Choroid plexus epithelial cell (primary cell): ENCODE measurements at places on chromosomes 3 and 15.

- no peak for DNase-seq
Observed at GRCh38 chr3:5423076-5423475, 235.6 kb downstream of the EDEM1 start.

- no peak for DNase-seq
Observed at GRCh38 chr15:90042766-90043529, 41.8 kb downstream of the ZNF710 start.

DNA sequence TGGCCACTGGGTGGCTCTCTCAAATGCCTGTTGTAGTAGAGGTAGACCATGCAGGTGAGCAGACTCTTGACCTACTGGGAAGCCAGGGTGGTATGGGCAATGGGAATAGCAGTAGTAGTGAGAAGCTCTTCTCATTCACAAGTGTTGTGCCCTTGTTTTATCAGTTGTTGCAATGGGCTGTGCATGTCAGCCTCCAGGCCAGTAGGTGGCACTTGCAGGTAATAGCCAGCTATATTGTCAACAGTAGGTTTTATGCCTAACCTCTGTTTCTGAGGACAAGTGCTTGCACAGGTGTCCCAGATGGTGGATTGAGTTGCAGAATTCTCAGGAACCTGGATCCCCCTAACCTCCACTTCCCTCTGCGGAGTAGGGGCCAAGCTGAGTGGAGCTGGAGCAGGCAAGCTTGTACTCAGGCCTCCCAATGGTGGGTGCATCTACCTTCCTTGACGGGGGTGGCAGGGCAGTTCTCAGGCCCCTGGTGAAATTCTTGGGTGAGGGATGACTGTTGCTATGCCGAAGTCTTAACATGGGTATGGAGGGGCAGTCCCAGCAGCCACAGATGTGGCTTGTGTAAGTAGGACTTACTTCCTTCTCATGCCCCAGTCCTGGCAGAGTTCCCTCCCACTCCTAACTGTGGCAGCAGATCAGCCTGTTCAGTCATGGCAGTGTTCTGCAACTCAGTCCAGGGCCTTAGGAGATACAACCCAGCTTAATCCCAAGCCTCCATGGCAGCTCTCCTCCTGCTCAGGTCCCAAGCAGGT, 104.3 kb downstream of the NEO1 start:
- no peak for DNase-seq

DNA sequence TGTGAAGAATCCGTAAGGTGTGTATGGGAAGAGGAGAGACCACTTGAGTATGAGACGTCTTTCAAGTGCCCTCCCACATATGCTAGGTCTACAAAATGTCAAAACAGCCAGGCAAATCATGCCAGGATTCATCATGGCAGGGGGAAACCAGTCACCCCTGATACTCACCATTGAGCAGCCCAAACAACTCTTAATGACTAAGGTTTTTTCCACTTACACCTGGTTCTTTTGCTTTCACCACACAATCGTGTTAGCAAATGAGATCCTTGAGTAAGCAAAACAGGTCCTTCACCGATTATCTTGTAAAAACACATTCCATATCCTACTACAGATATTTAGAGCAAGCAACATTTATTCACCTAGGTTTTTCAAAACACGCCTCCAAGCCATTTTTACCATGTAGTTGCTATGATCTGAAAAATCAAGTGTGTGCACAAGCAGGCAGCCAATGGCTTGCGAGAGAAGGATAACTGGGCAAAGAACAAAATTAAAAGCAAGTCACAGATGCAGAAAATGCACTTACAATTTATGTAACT, 177.5 kb upstream of the LPP start:
- DNase-seq, result no peak

DNA sequence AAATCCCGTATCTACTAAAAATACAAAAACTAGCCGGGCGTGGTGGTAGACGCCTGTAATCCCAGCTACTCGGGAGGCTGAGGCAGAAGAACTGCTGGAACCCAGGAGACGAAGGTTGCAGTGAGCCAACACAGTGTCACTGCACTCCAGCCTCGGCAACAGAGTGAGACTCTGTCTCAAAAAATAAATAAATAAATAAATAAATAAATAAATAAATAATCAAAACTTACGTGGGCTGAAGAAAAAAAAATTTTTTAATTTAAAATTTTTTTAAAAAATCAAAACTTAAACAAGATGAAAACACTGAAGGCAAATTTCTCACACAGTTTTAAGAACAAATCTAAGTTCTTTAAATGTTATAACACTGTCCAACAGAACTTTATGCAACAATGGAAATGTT, 14.4 kb downstream of the MSL2 start:
- DNase-seq, result no peak

DNA sequence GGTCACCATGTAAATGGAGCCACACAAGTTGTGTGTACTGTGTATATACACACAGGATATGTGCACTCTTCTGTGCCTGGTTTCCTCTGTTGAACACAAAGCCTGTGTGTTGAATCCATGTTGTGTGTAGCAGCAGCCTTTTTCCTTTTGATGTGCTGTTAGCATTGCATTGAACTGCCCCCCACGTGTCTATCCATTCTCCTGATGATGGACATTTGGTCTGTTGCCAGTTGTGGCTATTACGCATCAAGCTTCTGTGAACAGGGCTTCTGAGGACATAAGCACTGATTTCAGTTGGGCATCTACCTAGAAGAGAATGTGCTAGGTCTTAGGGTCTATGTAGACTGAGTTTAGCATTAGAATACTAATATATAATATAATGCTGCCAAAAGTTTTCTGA, 77.4 kb downstream of the LSM3 start:
- no peak for DNase-seq

DNA sequence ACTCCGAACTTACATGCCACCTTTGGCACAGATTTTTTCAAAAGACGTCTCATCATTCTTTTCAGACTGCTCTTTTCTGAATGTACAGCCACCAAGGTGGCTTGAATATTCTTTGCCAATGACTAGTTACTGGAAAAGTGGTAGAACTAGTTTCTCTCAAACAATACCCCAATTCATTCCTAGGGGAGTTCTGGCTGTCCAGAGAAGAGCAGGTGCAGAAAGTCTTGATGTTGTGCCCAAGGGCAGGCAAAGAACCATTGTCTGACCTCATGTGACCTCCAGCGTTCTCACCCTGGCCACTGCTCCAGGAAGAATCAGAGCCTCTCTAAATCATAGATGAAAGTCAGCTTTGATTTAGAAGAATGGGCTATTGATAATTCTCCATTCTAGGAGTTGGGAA, 5.5 kb downstream of the LMOD3 start:
- no peak for DNase-seq

GRCh38 chr15:73127302-73127936, 75.2 kb downstream of the NEO1 start:
- peak; percentile 57 for DNase-seq

DNA sequence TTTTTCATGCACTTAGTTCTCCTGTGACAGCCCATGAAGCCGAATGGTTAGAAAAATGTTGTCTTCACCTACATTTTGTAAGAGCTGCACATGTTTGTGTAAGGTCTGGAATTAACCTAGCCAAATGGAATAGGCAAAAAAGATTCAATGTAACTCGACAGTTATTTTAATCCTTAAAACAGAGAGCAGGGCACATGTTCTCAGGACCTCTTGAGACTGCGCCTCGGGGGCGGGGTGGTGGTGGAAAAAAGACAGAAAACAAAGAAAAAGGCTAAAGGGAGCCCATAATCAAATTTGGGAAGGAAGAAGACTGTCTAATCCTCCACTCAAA, 702 bp upstream of the CSNK1G1 start:
- DNase-seq, result no peak

DNA sequence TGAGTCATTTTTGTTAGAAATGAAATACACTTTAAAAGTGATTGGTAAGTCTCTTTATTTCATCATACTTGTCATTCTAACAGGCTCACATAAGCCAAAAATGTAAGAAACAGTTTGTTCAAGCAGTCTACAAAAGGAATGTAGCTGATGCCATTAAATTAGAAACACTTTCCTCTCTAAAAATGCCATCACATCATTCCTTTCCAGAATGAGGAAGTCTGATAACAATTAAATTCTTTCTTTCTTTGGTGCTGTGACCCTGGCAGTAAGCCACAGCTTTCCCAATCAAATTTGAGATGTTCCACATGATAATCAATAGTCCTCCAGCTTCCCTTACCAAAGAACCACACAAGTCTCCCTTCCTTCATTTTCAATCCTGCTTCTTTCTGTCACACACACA, 9.4 kb upstream of the P2RY1 start:
- no peak for DNase-seq

DNA sequence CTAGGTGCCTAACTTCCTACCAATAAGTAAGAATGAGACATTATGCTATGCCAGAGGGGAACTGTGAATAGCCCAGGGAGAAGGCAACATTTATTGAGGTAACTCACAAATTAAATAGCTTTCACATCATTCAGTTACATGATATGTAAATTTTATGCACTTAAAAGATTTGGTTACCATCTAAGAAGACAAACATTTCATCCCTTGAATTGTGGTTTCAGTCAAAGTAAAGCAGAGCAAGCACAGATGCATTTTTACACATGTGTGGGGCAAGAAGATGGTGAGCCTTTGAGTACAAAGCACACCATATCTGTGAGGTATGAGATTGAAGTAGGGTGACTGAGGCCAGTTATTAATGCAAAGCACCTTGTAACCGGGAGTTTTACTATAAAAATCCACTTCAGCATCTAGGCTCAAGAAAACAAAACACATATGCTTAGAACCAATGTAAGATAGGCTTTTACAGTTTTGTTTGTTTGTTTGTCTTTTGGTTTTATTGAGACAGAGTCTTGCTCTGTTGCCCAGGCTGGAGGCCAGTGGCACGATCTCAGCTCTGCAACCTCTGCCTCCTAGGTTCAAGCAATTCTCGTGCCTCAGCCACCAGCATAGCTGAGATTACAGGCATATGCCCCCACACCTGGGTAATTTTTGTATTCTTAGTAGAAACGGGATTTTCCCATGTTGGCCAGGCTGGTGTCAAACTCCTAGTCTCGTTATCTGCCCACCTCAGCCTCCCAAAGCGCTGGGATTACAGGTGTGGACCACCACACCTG, 3.5 kb downstream of the PLSCR2 start:
- peak; percentile 11 for DNase-seq

DNA sequence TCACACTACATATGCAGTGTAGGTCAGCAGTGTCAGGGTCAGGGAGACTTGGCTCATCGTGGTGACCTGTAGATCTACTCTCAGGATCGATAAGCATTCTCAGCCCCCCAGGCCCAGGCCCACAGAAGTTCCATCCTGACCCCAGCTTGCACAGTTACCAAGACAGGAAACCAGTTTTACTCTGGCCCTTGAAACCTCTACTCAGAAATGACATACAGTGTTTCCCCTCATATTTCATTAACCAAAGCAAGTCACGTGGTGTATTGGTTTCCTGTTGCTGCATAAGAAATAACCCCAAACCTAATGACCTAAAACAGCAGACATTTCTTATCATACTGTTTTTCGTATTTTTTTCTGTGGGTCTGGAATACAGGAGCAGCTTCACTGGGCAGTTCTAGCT, 242.2 kb downstream of the SLCO3A1 start:
- DNase-seq, result no peak
